ENCODE measurements at places on chromosomes 5 and 9. TPM values are rescaled to one million over a fixed set of nuclear protein-coding genes. Genes with fewer than 3 reads are reported as not detected.

ENHO gene
- total RNA-seq, result 0.60 TPM

STKLD1 gene
- total RNA-seq, result 1.1 TPM

FBP2 gene
- 0.31 TPM for total RNA-seq

TAS2R1 gene
- not detected for total RNA-seq

DMRT3 gene
- total RNA-seq, result not detected

TMEM167A gene
- total RNA-seq, result 69.2 TPM

SLC34A1 gene
- total RNA-seq, result not detected

EQTN gene
- not detected for total RNA-seq

ACOT12 gene
- total RNA-seq, result not detected

SAXO1 gene
- total RNA-seq, result 0.15 TPM

SPATA6L gene
- 0.56 TPM for total RNA-seq

SYK gene
- total RNA-seq, result 10.3 TPM

MEGF10 gene
- 1.1 TPM for total RNA-seq

IFNA2 gene
- total RNA-seq, result not detected

ADAMTS12 gene
- total RNA-seq, result 3.4 TPM

PCDHAC2 gene
- 2.9 TPM for total RNA-seq

Data from left cardiac atrium (tissue), 4 donors.